Right kidney (tissue), 9 donors: ENCODE measurements at places on chromosomes 7 and 10.

DNA sequence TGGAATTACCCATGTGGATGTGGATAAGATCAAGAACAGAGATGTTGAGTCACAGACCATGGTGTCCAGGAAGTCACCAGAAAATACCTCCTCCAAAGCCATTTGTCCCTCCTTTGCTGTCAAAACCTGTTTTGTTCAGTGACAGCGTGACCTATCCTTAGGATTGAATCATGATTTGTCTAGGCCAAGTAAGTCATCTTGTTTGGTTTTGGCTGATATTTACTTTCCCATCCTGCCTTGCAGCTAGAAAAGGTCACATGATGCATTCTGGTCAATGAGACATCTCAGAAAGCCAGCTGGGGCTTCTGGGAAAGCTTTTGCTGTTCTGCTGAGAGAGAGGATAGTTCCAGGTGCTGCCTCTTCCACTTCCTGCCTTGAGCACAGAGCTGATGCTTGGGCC is 225.3 kb upstream of the ZMIZ1 start:
- DNase-seq = no peak

DNA sequence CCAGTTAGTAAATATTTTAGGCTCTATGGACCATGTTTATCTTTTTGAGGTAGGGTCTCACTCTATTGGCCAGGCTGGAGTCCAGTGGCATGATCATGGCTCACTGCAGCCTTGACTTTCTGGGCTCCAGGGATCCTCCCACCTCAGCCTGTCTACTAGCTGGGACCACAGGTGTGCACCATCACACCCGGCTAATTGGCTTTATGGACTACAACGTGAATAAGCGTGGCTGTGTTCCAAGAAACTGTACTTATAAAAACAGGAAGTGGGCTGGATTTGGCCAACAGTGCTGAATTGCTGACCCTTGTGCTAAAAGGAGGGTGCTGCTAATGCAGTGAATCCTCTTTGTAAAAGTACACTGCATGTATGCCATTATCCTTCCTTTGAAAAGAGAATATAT is 111.7 kb upstream of the CDK13 start:
- peak; percentile 11 for DNase-seq

- DNase-seq = no peak
These were observed 54.0 kb upstream of the KCNIP2 start for GRCh38 chr10:101897633-101898032.

DNA sequence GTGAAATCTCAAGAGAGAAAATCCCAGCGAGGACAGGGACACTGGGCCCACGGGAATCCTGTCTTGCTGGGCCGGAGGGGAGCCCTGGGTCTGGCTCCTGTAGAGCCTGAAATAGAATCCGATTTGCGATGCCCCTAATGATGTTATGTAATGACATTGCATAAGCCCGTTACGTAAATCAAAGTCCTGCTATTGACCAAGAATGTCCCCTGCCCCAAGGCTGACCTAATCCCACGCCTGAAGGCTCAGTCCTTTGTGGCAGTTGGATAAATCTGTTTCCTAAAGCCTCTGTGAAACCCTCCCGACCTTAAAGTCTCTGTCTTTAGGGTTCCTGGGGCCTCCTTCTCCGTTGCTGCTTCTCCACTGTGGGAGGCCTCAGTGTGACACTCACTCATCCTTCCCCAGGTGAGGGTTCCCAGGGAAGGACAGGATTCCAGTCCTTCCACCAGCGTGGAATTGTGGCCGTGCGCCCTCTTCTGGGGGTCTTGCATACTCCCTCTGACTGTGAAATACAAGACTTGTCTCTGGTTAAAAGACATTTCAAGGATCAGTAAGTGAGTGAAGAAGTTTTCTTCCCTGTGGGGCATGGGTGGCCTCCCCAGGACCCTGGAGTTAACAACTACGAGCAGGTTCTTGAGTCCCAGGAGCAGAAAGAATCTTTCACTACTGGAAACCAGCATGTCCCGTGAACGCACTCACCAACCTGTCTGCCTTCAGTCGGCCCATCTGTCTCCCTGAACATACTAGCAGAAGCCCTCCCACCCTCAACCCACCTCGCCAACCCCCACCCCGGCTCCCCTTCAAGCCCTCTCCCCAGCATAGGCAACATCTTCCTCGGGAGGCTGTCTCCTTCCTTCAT is 19.8 kb downstream of the ZNF467 start:
- no peak for DNase-seq

DNA sequence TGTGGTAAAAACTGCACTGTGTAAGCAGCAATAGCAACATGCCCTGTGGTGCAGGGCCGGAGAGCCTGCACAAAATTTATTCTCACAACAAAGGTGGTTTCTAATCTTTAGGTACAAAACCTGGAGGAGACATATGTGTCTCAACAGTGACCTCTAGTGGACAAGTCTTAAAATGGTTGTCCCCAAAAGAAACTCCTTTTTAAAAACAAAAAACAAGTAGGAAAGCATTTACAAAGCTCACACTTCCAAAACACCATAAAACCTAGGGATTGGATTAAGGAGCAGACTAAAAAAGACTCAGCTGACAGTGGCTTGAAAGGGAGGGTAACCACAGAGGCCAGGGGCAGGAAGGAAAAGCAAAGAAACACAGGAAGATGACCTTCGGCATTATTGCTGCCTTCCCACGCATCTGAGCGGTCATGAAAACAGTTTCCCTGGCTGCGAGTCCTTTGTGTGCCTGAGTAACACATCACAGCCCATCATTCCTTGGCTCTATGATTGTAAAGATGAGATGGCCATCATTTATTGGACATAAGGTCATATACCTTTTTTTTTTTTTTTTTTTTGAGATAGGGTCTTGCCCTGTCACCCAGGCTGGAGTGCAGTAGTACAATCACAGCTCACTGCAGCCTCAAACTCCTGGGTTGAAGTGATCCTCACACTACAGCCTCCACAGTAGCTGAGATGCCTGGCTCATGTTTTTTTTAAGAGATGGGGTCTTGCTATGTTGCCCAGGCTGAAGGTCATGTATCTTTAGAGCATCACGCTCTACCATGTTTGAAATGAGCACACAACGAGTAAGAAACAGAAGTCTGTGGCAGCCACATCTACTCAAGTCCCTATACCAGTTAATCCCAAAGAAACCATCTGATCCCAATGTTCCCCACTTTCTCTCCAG is 39.5 kb downstream of the RSU1 start:
- DNase-seq = peak; percentile 56

DNA sequence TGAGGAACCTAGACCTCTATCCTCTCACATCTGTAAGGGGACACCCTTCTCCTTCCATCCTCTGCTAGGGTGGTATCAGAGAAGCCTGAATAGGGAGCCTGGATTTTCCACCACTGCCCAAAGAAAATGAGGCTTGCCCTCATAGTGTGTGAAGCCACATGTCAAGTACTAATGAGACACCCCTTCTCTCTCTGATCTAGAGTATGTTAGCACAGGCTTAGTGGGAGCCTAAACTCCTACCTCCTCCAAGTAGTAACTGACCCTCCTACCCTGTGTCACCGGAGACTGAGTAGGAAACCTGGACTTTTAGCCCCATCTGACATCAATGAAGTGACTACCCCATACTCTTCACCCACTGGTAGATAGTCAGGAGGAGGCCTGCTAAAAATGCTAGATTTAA is 65.6 kb downstream of the PHYHIPL start:
- DNase-seq = no peak

- no peak for DNase-seq
These were observed 379.7 kb downstream of the RPS24 start for GRCh38 chr10:78413076-78414055.

- peak; percentile 81 for DNase-seq
These were observed 8.0 kb downstream of the PSD start for GRCh38 chr10:102410429-102411073.

DNA sequence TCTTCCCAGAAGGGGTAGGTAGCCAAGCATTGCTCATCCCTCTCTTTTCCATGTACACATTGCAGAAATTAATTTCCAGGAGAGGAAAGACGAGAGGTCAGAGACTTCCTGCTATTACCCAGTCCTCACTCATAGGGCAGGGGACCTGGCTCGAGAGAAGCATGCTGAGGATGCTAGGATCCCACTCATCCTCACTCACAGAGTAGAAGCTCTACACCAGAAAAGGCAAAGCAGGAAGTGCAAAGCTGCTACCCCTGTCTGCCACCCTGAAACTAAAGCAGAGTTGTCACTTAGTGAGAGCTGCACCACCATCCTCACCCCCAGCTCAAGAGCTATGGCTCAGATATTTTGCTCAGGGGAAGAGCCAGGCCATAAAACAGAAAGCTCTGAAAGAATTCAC is 9.9 kb downstream of the OR9A2 start:
- DNase-seq = no peak

DNA sequence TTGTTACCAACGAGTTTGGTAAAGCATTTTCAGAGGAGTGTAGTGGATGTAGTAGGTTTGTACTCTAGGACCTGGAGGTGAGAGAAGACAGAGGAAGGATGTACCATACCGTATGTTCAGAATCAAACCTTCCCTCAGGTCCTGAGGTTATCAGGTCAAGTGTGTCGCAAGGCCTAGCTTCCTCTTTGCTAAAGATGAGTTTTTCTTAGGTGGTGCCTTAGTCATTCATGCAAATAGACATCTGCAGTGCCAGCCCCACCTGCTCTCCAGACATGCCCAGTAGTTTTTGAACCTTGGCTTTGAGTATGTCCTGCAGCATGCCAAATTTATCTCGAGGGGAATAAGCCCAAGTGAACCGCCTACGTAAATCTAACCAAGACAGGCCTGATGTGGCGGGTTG is 71.3 kb downstream of the HDAC9 start:
- no peak for DNase-seq

DNA sequence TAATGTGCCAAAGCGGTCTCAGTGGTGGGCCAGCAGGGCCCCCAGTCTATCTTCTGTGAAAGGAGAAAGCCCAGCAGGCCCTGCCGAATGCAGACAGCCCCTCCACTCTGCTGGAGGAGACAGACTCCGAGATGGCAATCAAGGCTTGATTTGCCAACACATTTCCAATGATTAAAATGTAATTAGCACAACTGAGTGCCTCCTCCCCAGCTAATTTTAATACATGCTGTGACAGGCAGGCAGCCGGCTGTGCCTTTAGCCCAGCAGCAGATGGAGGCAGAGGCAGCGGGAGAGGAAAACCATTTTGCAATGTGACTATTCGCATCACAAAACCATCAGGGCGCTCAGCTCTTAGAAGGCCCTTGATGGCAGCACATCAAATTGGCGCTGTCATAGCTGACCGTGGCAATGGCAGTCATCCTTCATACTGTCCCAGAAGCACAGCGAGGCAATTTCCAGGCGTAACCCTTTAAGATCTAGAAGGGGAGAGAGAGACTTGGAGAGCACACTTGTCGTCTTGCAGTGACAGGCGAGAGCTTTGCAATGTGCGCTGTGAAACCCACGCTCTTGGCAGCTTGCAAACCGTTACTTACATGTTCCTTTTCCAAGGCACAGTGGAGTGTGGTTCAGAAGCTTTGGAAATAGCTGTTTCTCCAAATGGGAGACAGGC is 714.8 kb upstream of the GALNT17 start:
- no peak for DNase-seq

DNA sequence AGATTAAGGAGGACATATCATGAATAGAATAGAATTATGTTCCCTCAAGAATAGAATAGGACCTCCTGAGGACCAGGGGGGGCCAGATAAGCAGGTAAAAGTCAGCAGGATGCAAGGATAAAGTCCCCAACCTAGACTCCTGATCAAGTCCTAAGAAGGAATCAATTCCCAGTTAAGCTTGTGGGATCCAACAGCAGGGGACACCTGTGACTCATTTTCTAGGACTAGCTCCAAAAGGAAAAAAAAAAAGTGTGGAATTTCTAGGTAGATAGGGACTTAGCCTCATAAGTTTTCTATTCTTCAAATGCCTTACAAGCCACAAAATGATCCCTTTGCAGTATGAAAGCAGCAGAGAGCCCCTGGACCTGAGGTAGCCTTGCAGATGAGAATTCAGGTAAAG is 336.2 kb downstream of the WDR11 start:
- no peak for DNase-seq

GRCh38 chr7:47833211-47833610 is 115.1 kb downstream of the PKD1L1 start:
- DNase-seq = no peak

GRCh38 chr10:122333037-122333436 is 41.5 kb upstream of the PLEKHA1 start:
- DNase-seq = no peak

GRCh38 chr10:130013335-130014262 is 49.5 kb upstream of the EBF3 start:
- DNase-seq = no peak

DNA sequence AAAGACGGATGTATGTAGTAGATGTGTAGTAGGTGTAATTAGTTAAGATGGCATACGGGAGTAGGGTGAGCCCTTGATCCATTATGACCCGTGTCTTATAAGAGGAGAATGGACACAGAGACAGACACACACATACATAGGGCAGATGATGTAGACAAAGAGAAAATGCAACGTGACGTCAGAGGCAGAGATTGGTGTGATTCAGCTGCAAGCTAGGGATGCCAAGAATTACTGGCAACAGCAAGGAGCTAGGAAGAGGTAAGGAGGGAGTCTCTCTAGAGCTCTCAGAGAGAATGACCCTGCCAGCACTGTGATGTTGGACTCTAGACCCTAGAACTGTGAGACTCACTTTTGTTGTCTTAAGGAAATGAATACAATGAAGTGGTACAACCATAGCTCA is 247.0 kb upstream of the HABP2 start:
- DNase-seq = no peak

DNA sequence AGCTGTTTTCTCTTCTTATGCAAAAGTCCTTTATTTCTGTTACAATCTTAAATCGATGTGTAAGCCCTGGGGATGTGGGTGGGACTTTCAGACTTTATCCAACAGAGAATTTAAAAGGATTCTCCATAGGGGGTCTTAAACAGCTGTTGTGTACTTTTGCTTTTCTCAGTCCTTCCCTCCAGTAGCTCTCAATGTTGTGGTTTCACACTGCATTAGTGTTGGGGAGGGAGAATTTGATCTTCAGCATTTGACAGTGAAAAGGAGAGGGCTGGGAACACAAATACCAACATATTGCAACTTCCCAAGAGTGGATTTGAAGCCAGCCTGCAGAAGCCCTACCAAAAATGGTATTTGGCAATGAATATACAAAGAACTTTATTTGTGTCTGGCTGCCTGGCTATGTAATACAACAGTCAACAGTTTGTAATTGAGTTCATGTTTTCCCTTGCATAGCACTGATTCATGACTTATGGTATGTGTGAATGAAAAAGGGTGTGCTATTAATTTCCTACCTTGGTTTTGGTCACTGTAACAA is 80.1 kb upstream of the CAPZA2 start:
- DNase-seq = no peak

DNA sequence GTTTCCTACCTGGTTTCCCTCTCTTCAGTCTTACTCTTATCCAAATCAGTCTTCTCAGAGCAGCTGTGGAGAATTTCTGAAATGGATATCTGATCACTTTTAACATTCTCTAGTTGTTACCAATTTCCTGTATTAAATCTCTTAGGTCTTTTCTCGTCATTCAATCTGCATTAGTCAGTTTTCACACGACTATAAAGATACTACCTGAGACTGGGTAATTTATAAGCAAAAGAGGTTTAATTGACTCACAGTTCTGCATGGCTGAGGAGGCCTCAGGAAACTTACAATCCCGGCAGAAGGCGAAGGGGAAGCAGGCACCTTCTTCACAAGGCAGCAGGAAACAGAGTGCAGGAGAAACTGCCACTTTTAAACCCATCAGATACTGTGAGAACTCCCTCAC is 444.8 kb downstream of the GATA3 start:
- no peak for DNase-seq
